ENCODE measurements at places on chromosomes 4 and X.

GRCh38 chr4:156865451-156865850, 106.1 kb downstream of the PDGFC start:
- DNase-seq: no peak

DNA sequence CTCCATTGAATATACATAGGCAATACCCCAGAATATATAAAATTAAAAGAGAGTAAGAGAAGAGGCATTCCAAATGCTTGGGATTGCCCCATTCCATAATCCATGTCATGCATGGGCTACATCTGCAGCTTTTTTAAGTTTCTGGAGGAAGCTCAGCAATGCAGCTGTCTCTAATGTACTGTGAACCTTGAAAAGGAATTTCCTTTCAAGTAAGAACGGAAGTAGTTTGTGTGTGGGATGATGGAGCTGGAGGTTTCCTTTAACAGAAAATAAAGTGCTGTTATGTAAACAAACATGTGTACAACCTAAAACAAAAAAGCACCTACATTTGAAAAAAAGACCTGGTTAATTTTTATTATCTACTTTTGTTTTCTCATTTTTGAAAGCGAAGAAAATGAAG, 303.5 kb downstream of the BMPR1B start:
- no peak for DNase-seq

DNA sequence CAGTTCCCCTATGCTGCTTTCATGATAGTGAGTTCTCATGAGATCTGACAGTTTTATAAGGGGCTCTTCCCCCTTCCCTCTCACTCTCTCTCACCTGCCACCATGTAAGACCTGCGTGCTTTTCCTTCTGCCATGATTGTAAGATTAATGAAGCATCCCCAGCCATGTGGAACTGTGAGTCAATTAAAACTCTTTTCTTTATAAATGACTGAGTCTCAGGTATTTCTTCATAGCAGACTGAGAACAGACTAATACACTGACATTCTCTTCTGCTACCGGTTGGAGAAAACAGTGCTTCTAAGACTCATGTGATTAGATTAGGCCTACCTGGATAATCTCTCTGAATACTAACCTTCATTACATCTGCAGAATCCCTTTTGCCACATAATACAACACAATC, 45.4 kb upstream of the TRPC5OS start:
- no peak for DNase-seq

DNA sequence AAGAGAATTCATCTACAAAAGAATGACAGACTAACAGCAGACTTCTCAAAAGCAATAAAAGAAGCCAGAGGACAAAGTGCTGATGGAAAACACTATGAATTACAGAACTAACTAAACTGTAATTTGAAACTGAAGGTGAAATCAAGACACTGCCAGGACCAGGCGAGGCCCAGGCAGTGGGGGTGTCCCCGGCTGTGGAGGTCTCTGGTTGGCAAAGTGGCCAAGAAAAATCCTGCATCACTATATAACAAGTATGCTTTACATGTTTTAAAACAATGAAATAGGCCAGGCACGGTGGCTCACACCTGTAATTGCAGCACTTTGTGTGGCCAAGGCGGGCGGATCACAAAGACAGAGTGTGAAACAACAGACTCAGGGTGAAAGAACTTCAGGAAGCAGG, 32.9 kb downstream of the CHM start:
- no peak for DNase-seq

DNA sequence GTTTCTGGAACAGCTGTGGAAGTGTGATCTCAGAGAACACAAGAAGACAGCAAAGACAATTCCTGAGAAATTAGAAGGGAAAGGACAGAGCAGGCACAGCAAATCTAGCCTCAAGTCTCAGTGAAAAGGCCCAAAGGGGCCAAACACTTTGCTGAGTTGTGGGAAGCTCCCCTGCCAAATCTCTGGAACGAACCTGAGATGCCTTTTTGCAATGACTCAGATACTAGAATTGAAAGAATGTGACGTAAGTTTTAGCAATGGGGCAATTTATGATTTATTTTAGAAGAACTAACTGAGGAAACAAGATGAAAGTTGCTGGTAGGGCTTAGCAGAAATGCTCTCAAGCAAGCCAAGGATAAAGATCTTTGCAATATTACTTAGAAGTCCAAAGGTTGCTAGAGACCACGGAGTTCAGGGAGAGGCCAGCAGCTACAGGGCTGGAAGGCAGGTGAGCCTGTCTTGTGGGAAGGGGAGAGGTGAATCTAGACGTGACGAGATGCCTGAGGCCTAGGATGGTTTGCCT, 92.8 kb downstream of the AMELX start:
- DNase-seq: no peak

GRCh38 chr4:105194328-105195231, 47.9 kb downstream of the TET2 start:
- no peak for DNase-seq

- no peak for DNase-seq
These were observed 156.3 kb upstream of the VEGFC start for GRCh38 chr4:176949029-176949428.

DNA sequence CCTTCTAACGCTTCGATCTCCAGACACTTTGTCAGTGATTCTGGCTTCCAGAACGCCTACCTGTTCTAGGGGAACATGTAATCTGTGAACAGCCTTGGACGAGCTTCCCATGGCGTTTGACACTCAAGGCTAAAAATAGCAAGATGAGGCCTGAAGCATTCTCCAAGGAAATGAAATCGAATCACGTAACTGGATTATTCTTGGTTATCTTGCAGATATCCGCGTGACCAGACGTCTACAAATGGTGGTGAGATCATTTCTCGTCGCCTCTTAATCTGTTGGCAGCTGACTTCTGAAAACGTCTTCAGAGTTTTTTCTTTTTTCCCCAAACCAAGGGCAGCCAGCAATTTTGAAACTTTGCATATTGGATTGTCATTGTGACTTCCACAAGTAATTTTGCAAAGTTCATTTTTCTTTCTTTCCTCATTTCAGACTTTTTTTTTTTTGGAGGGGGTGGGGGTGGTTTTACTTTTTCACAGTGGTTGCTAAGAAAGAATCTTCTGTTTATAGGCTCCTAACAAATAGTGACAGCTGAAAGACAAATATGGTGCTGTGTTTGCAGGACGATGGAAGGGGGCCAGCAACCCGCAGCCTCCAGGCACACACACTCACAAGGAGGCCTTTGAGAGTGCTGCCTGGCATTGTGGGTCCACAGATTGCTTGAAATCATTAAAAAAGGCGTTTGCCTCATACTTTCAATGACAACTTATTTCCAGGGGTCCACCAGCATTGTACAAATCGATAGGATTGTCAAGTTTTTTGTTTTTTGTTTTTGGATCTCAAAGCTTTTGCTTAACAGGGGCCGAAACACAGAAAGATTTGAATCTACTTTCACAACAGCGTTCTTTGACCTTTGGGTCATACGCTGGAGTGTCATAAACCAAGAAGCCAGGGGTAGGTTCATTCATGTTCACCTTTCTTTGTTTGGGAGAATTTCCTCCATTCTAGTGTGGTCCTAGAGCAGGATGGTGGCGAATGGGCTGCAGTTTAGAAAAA, 32.4 kb upstream of the PDLIM3 start:
- no peak for DNase-seq

DNA sequence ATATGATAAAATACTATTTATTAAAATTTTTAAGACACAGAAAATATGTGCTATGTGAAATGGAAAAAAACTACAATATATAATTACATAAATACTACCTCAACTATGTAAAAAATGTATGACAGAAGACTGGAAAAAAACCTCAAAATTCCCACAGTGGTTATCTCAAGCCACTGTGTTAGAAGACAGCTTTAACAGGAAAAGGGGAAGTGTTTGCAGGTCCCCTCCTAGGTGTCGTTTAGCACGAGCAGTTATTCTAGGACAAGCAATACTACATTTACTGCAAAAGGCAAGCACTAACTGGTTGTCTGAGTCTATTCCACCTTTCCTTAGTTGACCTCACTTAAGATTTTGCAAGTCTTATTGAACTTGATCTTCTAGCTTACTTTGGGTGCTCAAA, 44.9 kb upstream of the PHF8 start:
- DNase-seq: no peak

DNA sequence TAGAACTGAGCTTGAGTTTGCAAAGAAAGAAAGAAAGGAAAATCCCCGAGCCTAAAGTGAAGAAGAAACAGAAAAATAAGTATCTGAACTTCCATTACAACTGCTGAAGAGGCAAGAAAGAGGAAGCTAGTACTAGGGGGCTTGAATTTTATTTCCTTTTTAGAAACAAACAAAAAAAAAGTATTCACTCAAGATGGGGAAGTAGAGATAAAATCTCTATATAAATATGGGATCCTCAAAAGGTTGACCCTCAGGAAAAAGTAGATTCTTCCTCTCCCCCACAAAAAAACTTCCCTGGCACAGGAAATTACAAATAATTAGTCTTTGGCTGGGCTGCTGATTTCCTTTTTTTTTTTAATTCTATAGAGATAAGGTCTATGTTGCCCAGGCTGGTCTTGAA, 16.0 kb downstream of the LRBA start:
- no peak for DNase-seq

- DNase-seq: no peak
These were observed 331.0 kb upstream of the EMCN start for GRCh38 chr4:100848841-100849240.

GRCh38 chr4:28469886-28470285, 1609.2 kb downstream of the STIM2 start:
- DNase-seq: no peak

DNA sequence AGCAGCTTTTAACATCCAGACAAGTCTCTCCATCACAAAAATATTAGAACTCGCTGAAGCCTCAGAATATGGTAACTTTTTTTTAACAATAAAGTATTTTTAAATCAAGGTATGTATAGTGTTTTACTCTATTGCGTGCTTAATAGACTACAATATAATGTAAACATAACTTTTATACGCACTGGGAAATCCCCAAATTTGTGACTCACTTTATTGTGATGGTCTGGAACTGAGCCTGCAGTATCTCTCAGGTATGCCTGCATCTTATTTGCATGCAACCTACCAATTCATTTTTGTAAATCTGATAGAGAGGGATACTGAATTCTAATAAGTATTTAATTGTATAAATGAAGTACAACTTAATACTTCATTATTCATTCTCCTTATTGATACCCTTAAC, 823.5 kb downstream of the ADGRL3 start:
- no peak for DNase-seq

- DNase-seq: no peak
These were observed 14.6 kb downstream of the PSAPL1 start for GRCh38 chr4:7419961-7420660.

DNA sequence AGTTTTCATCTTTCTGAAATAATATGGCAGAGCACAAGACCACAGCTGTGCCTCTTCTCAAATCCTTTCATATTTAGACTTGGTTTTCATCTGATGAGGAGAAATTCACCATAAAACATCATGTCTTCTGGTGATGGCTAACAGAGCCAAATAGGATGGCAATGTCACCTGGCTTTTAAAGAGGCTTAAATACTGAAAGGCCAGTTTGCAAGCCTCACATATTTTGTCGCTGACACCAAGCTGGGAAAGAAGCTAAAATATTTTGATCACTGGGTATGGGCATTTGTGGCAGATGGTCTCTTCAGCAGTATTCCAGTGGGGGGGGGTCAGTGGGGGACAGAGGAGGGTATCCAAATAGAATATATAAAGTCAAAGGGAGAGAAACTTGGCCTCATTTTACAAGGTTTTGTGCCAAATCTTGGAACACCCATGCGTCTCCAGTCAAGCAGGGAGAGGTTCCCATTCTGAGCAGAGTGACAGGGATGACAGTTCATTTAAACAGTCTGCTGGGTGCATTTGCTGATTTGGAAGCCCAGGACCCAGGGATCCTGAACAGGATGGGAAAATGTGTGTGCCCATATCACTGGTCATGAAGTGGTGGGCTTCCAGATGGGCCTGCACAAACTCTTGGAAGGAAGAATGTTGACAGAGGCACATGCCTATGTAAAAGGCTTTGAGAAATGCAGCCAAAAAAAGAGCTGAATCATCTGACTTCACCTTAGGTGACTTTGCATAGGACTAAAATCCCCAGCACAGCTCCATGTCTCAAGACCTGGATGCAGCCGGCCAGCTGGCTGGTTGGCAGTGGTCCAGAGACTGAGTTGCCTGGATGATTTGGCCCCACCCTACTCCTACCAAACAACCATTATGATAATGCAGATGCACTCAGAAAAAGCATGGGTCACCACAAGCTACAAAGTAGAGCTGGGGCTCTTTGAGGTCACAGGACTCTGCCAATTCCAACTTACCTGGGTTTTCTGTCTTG, 484.4 kb upstream of the NR3C2 start:
- no peak for DNase-seq

DNA sequence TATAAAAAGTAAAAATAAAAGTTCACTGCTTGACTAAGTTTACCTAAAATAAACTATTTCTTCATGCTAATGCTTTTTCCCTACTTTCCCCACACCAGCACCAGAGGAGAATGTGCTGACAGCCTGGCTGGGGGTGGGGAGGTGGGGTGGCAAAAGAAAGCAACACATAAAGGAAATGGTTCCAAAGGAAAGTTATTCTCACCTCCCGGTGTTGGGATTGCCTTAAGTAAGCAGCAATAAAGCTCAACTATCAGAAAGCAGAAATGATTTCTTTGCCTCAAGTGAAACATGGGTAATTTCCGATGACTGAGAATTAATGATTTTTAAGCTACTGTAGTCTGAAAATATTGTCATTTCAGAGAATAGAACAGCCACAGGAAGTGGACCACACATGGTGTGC, 84.5 kb upstream of the DKK2 start:
- no peak for DNase-seq

- DNase-seq: no peak
These were observed 504.3 kb downstream of the RAB28 start for GRCh38 chr4:12979797-12980196.
